ENCODE measurements at places on chromosomes 1 and 21.

GRCh38 chr1:201730611-201731010 is 98.3 kb upstream of the IPO9 start:
- peak; percentile 18 for DNase-seq

DNA sequence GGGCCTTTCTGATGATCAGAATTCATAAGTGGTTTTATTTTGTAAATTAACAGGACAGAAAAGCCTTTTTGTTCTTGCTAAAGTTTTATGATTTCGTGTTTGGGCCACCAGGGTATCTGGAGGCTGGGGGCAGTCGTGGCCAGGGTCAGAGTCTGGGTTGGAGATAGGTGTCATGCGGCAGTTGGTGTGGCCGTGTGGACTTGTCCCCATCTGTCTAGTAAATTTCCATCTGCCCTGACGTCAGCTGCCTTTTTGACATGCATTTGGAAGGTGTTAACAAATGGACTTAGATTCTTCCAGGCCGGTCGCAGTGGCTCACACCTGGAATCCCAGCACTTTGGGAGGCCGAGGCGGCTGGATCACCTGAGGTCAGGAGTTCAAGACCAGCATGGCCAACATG is 56.8 kb downstream of the SKI start:
- DNase-seq: no peak

- no peak for DNase-seq
Measured at GRCh38 chr1:67060811-67061218, 6.9 kb upstream of the SLC35D1 start.

DNA sequence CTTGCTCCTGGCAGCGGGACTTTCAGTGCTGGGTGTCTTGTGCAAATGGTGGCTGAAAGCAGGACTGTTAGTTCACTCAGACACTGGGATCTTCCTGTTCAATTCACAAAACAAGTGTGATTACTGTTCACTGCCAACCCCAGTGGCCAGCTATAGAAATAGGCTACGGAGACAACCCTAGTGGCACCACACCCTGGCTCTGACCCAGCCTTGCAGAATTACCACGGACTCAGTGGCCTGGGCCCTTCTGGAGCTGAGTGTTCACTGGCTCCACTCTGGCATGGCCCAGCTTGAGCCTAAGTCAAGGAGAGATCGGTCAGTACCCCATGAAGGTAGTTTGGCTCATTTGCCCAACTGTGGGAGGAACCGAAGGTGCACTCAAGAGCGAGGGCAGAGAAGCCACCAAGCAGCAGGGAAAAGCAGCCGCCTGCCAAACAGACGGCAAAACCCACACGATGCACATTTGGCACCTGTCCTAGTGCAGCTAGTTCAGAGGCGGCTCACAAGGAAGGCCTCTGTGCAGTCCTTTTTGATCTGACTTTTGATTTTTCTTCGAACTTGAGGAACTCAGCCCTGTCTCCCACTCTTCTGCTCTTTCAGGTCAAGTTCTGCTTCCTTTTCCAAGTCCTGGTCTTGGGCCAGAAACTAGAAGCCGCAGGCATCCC is 5.9 kb downstream of the KIAA2013 start:
- DNase-seq: no peak

GRCh38 chr1:158527190-158527815 is 26.9 kb downstream of the OR6Y1 start:
- DNase-seq: no peak

GRCh38 chr1:180117764-180118116 is 36.9 kb upstream of the QSOX1 start:
- DNase-seq: no peak

DNA sequence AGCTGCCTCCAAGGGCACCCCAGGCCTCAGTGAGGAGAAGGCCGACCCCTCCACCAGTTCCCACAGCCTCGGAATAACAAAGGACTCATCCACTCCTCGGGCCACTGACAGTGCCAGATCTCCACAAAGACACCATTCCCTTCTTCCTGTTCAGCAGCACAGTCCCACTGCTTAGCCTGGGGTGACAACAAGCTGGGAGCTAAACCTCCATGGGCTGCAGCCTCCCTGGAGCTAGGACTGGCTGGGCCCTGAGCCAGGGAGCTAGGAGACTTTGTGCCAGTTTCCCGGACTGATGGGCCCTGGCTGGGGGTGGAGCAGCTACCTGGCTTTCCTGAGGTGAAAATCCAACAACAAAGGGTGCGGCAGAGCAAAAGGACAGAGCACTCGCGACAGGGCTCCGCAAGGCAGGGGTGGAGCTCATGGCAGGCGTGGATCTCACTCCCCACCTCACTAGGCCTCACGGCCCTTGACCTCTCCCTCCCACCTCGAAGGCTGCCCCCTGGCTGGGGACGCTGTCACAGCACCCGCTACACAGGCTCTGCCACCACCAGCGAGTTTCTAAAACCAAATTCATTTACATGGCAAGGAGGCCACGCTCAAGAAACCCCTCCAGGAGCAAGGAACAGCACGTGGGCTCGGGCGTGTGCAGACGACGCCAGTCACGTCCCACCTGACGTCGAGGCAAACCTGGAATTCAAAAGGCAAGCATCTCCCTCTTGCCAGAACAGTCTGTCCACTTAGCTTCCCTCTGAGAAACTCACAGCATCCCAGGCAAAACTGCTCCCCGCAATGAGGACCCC is 13.8 kb downstream of the SLC35E2B start:
- no peak for DNase-seq

DNA sequence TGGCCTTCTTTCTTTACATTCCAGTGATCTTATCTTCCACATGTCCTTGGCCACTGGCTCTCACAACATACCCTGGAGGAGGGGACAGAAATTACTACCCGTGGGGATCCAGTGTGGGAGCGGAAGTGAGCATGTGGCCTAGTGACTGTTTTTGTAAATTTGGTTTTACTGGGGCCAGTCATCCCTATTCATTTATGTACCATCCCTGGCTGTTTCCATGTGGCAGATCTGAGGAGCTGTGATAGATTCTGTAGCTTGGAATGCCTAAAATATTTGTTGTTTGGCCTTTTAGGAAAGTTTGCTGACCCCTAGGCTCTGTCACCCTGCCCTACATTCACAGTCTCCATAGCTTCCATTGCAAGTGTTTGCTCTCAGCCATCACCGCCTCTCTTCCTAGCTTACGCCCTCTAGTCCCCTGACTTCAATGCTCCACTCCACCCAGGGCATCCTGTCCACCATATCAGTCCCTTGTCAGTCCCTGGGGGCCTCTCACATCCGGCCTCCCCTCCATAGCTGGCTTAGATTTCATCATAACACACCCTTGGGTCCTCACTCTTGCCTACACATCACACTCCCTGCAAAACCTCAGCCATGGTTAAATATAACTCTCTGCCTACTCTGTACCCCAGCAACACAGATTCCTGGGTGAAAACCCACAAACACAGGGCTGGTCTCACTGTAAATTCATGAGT is 25.8 kb downstream of the DHCR24 start:
- DNase-seq: no peak

DNA sequence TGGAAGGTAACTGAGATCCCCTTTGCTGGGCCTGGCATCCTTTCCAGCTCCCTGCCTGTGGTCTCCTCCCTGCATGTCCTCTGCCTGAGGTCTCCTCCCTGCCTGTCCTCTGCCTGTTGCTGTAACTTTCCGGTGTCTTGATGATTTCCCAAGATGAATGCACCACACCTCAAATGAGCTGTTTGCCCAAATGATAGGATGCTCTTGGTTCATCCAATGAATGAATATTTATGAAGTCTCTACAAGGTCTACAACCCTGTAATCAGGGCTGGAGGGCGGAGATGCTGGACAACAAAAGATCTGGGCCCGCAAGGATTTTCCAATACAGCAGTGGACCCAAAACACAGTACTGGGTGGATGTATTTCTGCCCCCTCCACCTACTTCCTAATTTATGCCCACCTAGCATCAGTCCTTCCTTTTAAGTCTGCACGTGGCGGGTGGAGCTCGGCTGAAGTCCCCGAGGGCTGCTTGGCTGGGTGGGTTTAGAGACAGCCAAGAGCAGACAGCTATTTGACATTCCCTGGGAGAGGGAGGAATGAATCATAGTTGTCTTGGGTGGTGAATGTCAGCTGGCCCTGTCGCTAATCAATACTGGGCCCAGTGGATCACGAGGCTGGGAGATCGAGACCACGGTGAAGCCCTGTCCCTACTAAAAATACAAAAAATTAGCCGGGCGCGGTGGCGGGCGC is 60.3 kb upstream of the GRHL3 start:
- DNase-seq: no peak

DNA sequence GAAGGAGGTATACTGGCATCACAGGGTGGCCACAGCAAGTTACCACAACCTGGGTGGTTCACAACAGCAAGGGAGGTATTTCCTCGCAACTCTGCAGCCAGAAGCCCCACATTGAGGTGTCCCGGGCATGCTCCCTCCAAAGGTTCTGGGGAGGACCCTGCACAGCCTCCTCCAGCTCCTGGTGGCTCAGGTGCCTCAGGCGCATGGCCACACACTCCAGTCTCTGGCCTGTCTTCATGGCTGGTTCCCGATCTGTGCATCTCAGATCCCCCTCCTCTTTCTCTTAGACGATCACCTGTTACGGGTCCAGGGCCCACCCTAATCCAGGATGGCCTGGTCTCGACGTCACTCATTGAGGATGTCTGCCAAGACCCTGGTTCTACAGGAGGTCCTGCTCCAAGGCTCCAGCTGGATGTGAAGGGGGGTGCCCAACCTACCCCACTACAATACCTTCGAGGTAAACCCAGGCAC is 6.7 kb upstream of the ARF1 start:
- DNase-seq: no peak

DNA sequence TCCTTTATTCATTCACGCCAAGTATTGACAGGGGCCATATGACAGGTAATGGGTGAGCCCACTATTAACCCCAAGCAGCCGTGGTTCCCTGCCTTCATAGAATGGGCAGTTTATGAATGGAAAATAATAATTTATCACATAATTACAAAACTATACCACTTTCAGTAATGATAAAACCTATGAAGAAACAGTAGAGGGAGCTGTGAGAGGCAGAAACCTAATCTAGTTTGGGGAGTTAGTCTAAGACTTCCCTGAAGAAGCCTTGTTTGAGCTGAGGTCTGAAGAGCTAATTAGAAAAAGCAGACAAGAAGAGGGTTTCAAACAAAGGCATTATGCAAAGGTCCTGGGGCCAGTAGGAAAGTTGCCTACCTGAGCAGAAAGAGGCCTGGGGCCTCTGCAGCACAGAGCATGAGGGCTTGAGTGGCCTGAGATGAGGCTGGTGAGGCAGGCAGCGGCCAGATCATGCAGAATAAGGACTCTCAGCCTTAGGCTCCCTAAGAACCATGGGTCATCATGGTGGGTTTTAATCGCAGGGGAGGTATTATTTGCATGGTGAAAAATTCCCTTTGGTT is 142.8 kb downstream of the ATG4C start:
- DNase-seq: no peak

DNA sequence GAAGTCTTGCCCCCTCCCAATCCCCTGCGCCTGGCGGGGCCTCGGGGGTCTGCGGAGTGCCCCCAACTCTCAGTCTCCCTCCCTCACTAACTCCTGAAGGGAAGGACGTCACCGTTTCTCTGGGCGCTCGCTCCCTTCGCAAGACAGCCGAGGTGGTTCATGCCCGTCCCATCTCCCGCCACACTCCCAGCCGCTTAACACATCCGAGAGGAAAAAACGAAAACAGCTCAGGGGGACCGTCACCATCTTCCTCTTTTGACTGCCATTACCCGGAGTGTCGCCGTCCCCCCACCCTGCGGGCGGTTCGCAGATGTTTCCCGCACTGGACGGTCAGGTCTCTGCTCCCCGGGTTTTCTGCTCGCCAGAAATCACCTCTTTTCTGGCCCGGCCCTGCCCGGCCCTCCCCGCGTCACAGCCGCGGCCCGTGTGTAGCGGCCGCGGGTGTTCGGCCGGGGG is 532 bp downstream of the ERO1B start:
- DNase-seq: peak; percentile 16

DNA sequence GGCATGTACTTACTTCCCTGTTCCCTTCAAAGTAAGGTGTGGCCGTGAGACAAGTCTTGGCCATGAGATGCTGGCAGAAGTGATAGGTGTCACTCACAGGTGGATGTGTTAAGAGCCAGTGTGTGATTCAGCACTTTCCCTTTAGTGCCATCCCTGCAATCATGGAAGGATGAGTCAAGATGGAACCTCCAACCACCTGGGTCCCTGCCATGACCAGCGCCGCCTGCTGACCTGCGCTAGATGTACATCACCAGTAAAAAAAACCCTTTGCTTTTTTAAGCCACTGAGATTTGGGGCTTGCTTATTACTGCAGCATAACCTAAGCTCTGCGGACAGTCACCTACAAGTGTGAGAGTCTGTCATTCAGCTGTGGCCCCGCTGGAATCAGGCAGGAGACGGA is 71.7 kb downstream of the TOMM20 start:
- no peak for DNase-seq

DNA sequence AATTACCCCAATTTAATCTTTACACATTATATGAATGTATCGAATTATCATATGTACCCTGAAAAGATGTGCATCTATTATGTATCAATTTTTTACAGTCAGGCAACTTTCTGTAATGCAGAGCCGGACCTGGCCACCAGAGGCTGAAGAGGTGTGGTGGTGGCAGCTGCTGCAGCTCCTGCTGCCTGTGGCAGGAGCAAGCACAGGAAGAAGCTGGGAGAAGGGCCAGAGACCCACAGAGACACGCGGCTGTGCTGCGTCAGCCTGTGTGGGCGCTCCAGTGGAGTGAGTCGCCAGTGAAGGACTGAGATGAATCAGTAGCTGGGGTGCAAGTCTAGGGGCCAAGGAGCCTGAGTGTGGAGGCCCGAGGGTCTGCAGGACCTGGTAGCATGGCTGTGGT is 74.3 kb upstream of the COG2 start:
- DNase-seq: no peak

DNA sequence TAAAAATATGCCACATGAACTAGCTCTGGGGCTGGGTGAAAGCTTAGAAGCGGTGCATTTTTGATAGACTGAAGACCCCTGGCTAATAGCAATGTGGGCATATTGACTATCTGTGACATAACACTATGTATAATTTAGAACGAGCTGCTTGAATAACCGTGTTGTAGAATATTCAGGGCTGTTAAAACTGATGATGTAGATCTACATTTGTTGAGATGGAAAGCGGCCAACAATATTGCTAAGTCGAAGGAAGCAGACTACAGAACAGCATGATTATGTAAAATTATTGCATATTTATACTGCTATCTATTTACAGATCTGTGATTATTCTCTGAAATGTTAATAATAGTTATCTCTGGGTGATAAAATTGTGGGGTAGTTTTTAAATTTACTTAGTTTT is 41.1 kb upstream of the BCL10 start:
- DNase-seq: no peak

GRCh38 chr1:238652346-238652968 is 733.9 kb upstream of the CHRM3 start:
- DNase-seq: no peak

DNA sequence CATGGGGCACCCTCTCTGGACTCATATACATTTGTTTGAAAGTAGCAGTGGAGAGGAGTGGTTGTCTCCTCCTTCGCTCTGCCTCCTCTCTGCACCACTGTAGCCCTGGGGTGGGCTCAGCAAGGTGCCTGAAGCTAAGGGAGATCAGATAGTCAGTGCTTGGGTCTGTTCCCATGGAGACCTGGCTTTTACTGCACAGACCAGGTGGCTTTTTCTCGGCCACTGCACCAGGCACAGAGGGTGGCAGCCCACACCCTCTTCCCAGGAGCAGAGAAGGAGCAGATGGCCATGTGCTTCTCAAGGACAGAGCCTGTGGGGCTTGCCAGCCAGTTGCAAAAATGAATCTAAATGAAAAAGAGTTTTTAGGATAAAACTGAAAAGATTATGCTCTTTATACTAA is 123.4 kb upstream of the KCNK1 start:
- DNase-seq: no peak

- DNase-seq: no peak
Measured at GRCh38 chr1:208118306-208118705, 125.9 kb downstream of the PLXNA2 start.
